H54 (cell line): ENCODE measurements at places on chromosomes 6 and 20.

DNA sequence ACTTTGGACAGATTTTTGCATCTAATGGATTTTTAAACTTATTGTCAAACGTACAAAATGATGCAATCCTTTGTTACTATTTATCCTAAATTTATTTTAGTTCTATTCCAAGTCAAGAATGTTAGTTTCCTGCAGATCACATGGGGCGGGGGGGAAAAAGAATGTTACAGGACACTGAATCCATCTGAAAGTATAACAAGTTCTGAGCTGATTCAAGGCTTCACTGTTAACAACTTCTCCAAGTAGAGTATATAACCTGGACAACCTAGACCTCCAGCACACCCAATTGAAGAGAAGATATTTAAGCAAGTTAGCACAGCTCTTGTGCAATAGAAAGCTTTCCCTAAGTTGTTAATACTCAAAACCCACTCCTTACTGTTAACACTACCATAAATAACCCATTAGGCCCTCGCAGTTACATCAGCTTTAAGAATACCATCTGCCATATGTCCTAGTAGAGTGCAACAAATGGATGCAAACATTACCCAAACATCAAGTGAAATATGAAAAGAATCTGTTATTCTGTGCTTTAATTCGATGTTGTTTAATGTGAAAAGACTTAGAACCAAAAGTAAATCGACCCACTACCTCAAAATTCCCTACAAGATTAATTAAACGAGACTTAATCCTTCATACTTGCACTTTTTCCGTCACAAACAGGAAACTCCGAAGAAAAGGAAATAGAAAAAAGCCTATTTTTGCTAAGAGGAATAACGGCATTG is 1.3 kb downstream of the SEC63 start:
- no peak for DNase-seq

GRCh38 chr6:23457321-23457720 is 668.7 kb upstream of the NRSN1 start:
- no peak for DNase-seq

- DNase-seq = no peak
Measured at GRCh38 chr6:136840276-136841001, 18.0 kb downstream of the PEX7 start.

DNA sequence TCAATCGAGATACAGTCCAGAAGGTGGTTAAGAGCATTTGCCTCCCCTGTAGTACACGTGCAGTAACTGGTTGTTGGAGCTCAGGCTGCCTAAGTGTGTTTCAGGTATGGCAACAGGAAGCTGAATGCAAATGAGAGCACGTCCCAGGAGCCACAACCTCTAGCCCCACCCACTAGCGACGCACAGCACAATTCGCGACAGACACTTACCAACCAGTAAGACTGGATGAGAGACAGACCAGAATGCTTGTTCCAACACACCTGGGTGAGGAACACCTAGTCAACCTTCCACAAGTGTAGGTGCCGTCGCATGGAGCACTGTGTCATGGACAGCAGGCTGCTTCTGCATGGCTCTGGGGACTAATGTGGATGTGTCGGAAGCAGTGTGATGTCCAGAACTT is 7.2 kb upstream of the SERPINB1 start:
- no peak for DNase-seq

DNA sequence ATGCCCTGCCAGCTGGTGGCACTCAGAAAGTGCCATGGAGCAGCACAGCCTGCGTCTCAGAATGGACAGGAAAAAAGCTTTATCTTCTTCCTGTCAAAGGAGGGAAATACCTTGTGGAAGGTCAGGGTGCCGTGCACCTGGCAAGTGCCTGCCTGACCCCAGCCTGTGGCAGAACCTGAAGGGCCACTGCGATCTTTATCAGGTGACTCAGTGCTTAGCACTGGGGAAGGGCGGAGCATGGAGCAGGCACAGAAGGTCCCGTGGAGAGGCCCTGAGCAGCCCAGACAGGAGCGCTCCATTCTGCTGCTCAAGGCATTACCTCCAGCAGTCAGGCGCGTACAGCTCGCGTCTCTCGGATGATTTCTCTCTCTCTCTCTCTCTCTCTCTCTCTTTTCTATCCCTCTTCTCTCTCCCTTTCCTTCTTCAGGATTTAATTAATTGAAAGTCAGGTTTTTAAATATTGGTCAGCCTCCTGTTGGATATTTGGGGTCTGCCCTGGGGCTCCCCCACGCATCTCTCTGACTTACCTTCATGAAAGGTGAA is 31.7 kb downstream of the FOXC1 start:
- peak; percentile 66 for DNase-seq

GRCh38 chr6:168671028-168671862 is 230.3 kb downstream of the SMOC2 start:
- no peak for DNase-seq

GRCh38 chr6:27871924-27872638 is 40.1 kb downstream of the OR2B2 start:
- DNase-seq = no peak

DNA sequence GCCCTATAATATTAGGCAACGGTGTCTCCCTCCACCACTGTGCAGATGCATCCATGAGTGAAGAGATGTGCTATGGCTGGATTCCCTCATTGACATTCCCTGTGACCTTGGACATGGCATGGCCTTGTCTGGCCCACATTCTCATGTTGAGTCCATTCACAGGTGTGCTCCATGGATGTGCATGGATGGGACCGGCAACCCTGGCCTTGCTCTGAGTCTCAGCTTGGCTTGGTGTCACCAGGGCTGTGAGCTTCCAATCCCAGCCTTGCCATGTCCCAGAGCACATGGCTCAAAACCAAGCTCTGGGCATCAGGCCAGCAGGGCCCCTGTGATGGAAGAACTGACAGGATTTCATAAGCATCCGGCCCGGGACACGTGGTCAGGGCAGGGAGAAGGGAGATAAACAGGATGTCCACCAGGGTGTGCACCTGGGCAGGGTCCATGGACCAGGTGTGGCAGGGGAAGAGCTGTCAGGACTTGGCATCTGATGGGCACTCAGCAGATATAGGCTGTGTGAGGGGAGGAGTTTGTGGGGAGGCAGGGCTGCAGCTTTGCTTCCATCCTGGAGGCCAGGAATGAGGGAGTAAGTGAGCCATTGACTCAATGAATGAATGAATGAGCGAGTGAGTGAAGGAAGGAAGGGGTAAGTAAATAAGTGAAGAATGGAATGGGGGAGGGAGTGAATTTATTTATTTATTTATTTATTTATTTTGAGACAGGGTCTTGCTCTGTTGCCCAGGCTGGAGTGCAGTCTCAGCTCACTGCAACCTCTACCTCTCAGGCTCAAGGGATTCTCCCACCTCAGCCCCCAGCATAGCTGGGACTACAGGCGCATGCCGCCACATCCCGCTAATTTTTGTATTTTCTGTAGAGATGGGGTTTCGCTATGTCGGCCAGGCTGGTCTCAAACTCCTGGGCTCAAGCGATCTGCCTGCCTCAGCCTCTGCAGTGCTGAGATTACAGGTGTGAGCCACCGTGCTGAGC is 15.7 kb downstream of the NRSN2 start:
- no peak for DNase-seq

- no peak for DNase-seq
Measured at GRCh38 chr20:11368499-11368898, 549.2 kb upstream of the BTBD3 start.
